ENCODE measurements at places on chromosomes 16 and 17.

DNA sequence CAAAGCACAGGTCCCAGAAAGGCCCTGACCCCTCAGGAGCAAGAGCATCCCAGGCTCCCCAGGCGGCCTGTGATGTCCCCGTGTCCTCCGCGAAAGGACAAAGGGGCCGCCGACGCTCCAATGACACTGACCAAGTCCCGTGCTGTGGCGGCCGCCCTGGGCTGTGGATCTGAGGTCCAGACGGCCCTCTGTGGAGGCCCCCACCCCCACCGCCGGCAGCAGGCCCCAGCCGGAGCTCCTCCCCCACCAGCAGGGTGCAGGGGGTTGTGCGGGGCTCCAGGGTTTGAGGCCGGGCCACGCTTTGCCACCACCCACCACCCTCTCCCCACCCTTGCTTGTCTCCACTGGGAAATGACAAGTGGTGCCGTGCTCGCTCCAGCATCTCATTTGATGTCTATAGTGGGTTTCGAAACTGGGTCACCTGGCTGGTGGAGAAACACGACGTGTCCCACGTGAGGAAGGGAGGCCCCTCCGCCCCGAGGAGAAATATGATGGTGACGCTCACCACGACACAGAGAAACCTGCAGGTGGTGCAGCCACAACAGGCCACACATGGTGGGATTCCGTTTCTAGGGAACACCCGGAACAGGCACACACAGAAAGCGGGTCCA, 31.2 kb upstream of the ZNF469 start:
- DNase-seq: no peak

- peak; percentile 16 for DNase-seq
These were observed 64.6 kb downstream of the CDK5R1 start for GRCh38 chr17:32551186-32551955.

DNA sequence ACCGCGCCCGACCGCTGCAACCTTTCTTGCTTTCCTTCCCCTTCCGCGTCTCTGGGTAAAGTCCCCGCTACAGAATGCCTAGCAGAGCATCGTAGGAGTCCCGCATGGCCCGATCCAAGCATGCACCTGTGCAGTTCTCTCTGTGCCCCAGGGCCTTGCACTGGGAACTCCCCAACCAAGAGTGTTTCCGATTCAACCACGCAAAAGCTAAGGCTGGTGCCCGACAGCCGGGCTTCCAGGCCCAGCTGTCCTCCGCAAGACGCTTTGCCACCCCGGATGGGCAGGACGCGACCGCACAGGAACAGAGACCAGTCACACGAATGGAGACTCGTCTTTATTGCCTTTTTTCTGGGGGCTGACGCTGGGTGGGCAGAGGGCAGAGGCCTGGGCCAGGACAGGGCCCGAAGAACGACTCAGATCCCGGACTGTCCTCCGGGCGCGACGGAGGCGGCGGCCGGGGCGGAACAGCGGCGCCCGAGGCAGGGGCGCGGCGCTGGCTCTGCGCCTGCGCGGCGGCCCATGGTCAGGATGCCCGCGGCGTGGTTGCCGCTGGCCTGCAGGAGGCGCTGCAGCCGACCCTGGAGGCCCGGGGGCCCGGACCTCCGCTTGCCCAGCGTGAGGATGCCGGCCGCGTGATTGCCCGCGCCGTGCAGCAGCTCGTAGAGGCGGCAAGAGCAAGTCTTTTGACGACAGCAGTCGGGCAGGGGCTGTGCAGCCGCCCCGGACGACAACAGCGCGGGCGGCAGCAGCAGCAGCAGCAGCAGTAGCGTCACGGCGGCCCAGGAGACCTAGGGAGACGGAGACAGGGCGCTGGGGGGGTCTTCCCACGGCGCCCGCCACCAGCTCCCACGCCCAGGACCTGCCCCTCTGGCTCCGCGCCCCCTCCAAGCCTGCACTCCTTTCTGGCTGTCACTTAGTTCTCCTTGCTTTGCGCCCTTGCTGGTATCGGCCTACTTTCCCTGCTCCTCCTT, 1.2 kb downstream of the HCRT start:
- peak; percentile 88 for DNase-seq

DNA sequence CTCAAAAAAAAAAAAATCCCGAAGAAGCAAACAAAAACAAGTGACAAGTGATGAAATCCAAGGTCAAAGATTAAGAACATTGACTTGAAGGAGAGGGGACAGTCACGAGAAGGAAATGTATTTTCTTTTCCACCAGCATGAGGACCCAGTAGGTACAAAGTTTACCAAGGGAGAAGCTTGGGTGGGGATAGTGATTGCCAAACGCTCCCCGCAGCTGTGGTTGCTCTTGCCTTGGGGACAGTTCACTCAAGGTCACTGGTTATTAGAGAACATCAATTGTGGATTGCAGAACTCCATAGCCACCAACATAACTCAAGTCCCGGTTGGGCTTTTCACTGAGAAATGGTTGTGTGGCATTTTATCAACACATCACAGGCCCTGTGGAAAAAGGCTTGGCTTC, 27.0 kb downstream of the RSL1D1 start:
- DNase-seq: peak; percentile 18

DNA sequence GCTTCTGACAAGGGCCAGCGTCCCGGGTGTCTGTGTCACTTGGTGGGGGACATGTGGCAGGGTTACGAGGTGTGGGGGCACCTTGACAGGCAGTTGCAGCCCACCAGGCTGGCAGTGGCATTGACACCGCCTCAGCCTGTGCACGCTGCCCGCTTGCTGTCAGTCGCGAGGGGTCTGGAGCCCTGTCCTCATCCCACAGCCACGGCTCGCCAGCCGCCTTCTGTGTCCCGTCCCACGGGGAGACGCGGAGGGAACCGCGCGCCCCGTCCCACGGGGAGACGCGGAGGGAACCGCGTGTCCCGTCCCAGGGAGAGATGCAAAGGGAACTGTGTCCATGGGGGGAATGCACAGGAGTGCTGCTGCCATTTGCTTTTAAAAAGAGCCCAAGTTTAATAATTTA, 3.5 kb downstream of the PABPN1L start:
- DNase-seq: no peak

GRCh38 chr16:79503511-79503910, 97.0 kb downstream of the MAF start:
- DNase-seq: no peak

- no peak for DNase-seq
These were observed 52.2 kb downstream of the SIAH1 start for GRCh38 chr16:48332978-48333377.

- no peak for DNase-seq
These were observed 199.8 kb downstream of the CYB561 start for GRCh38 chr17:63246344-63246743.

- no peak for DNase-seq
These were observed 130.6 kb downstream of the DYNLRB2 start for GRCh38 chr16:80671281-80671849.

DNA sequence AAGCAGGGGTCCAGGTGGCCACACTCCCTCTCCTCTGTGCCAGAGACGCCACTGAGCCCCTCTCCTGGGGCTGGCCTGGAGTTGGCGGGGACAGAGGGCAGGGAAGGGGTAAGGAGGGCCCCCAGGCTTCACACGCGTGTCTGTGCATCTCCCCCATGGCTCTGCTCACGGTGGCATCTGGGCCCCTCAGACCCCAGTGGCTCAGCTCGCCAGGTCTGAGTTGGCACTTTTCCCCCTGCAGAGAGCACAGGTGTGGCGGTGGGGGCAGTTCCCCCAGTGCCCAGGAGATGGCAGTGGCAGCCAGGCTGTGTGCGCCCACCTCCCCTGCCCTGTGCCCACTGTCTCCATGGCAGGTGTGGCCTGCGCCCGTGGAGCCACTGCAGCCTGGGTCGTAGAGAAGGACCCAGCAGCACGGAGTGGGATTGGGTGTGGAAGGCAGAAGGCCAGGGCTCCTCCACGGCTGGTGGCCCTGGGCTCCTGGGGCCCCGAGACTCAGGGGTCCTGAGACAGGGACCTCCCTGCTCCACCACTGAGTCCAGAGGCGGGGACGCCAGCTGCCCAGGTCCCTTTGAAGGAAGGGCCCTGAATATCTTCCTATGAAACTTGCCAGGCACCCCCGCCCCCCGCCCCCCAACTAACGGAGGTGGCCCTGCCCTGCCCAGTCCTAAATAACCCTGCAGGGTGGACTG, 4.3 kb upstream of the APRT start:
- no peak for DNase-seq
